Activated CD4-positive, alpha-beta memory T cell treated with anti-CD3 and anti-CD28 coated beads, Interleukin-2, amount 10 ng/mL, durations not matched to agents 7 days and 5 days (primary cell): ENCODE measurements at places on chromosomes 6 and 20. TPM values are rescaled to one million over a fixed set of nuclear protein-coding genes. Genes with fewer than 3 reads are reported as not detected.

- H3K27ac ChIP-seq: no peak overlapping the region
- peaks cover 26% of the 10 kb centered on the region for H3K4me1 ChIP-seq
- no peak overlapping the region for H3K4me3 ChIP-seq
- DNase-seq: peak; percentile 30
Observed at GRCh38 chr6:31712296-31712695, 2.9 kb upstream of the LY6G6D start.

The PRKN gene
- total RNA-seq: 0.43 TPM

The SLC2A10 gene
- total RNA-seq: not detected

DNA sequence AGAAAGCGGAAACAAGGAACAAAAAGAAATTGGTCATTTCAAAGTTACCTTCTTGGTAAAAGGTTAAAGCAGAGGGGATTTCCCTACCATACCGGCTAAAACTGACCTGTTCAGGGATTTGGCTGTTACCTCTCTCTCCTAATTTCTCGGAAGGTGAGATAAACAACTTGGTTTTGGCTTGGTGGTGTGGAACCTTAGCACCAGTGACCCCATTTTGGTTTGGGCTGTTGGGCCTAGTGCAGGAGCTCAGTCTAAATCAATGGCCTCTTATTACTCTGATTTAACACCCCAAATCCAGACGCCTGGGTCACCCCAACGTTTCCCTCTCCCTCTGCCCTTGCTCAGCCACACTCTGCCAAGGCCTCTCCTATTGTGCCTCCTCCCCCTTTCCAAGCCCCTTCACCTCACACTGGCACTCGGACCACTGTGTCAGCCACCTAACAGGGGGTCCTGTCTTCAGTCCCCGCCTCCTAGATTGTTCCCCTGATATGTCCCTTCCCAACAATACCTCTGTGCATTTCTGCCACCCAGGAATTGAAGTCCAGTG, 8.3 kb downstream of the NCR2 start:
- peaks cover 28% of the 10 kb centered on the region for H3K4me1 ChIP-seq
- peaks cover 4% of the 10 kb centered on the region for H3K36me3 ChIP-seq
- no peak overlapping the region for H3K27ac ChIP-seq
- no peak overlapping the region for H3K4me3 ChIP-seq

The CBLN4 gene
- not detected for total RNA-seq

GRCh38 chr6:166394036-166394892, 11.5 kb upstream of the MPC1 start:
- H3K27ac ChIP-seq: no peak overlapping the region
- no peak for DNase-seq
- peaks cover 18% of the 10 kb centered on the region for H3K27me3 ChIP-seq
- H3K36me3 ChIP-seq: no peaks in the 10 kb centered on the region
- no peak overlapping the region for H3K4me3 ChIP-seq

The PSMG4 gene
- 19.8 TPM for total RNA-seq

The STXBP5 gene
- total RNA-seq: 16.7 TPM

GRCh38 chr20:63289311-63290135, 3.5 kb upstream of the COL20A1 start:
- no peak overlapping the region for H3K27ac ChIP-seq
- DNase-seq: no peak
- H3K27me3 ChIP-seq: no peaks in the 10 kb centered on the region

GRCh38 chr6:30127238-30128093, 8.5 kb upstream of the TRIM40 start:
- no peak overlapping the region for H3K27ac ChIP-seq
- peaks cover 14% of the 10 kb centered on the region for H3K4me1 ChIP-seq
- H3K27me3 ChIP-seq: peaks cover 65% of the 10 kb centered on the region
- H3K4me3 ChIP-seq: no peak overlapping the region

DNA sequence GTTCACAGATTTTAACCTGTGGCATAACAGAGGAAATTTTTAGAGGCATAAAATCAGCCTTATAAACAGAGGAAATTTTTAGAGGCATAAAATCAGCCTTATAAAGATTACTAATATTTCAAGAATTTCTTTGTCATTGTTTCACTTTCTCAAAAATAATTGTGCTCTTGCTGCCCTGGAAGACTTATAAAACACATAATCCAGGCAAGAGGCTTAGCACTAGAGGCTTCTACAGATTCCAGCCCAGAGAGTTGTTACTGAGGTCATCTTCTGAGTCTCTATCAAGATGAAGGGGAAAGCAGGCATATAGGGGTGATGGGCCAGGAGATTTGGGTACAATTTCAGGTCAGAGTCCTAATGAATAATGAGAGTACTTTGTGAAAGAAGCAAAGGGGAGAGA, 85.7 kb downstream of the RFPL4B start:
- no peaks in the 10 kb centered on the region for H3K36me3 ChIP-seq
- no peak overlapping the region for H3K27ac ChIP-seq
- H3K4me1 ChIP-seq: no peaks in the 10 kb centered on the region
- H3K27me3 ChIP-seq: no peaks in the 10 kb centered on the region
- no peak for DNase-seq

The PMEPA1 gene
- 0.76 TPM for total RNA-seq

- H3K36me3 ChIP-seq: peaks cover 23% of the 10 kb centered on the region
- H3K4me1 ChIP-seq: peaks cover 43% of the 10 kb centered on the region
- H3K4me3 ChIP-seq: peak overlapping the region; percentile 98
Observed at GRCh38 chr6:15247500-15248450, 1.9 kb downstream of the JARID2 start.

DNA sequence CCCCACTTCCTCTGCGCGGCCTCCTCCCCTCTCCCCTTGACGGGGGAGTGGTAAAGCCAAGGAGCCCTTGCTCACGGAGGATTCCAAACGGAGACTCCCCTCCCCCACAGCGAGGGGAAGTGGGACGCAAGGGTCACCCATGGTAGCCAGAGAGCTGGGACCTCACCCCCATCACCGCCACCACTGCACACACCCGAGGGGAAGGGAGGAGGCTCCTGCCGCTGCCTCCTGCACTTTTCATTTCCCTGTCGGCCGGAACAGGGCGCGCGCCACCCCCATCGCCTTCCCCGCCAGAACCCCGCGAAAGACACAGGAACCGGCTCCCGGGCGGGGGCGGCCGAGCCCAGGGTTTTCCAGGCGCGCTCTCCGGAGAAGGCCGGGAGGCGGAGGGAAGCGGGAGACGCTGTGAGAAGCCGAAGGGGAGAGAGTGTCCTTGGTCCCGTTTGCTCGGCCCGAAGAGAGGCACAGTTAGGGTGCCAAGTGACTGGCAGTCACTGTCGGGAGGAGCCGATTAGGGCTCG, 789 bp downstream of the CCND3 start:
- DNase-seq: peak; percentile 73
- H3K27me3 ChIP-seq: no peaks in the 10 kb centered on the region
- peak overlapping the region; percentile 93 for H3K27ac ChIP-seq
- H3K4me1 ChIP-seq: peaks cover 42% of the 10 kb centered on the region
